Stimulated activated naive CD4-positive, alpha-beta T cell (primary cell): ENCODE measurements at places on chromosomes 16 and 17.

DNA sequence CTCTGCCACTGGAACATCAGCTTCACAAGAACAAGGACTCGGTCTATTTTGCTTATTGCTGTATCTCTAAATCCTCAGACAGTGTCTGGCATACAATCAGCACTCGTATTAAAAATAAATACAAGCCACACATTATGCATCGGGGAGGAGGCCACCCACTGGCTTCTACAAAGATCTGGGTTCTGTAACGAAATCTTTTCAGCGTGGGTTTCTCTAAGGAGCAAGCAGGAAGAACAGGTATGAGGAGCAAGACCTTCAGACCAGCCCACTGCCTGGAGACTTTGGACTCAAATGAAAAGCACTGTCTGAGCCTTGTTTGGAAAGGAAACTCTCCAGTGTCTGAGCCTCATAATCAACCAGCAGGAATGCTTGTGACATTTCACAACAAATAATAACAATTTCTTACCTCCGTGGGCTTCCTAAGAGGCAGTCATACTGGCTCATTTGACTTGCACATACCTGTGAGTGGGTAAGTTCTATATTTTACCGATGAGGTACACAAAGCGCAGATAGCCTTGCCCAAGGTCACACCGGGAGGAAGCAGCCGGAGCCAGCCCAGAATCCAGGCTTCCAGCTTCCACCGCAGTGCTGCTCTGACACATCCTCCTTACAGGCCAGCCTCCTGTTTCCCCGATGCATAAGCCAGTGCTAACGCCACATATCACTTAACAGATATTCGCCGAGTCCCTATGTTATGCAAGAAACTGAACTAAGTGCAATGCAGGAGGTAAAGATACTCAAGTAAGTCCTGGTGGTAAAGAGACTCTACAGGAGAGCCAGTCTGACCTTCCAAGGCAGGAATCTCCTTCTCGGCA is 118.6 kb upstream of the TNRC6C start:
- no peak for DNase-seq

- DNase-seq: no peak
These were observed 177.1 kb downstream of the MSI2 start for GRCh38 chr17:57433452-57433851.

DNA sequence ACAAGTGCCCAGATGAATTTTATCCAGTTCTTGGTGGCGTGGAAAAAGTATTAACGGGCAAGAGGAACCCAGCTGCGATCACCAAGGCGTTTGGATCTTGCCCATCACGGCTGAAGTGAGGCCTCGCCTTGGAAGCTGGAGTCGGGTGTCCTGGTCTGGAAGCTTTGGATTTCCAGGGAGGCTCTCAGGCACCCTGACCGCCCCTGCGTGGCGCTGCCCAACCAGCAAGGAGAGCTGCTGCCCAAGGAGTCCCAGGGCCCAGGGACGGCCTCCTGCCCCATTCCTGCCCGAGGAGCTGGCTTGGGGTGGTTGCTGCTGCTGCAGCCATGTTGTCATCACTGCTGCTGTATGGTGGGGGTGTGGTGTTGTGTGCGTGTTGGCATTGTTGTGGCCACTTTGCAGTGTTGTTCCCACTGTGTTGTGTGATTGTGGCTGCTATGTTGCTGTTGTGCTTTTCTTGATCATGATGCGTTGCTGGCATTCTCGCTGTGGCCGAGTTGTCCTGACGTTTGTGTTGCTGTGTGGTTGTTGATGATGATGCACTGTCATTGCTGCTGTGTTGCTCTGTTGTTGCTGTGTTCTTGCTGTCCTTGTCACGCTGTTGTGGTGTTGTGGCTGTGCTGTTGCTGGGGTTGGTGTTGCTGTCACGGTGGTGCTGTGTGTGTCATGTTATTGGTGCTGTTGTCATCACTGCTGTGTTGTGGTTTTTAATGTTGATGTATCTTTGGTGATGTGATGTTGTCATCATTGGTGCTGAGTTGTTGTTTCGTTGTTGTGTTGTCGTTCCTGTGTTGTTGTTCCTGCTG is 318.8 kb downstream of the C16orf95 start:
- no peak for DNase-seq

DNA sequence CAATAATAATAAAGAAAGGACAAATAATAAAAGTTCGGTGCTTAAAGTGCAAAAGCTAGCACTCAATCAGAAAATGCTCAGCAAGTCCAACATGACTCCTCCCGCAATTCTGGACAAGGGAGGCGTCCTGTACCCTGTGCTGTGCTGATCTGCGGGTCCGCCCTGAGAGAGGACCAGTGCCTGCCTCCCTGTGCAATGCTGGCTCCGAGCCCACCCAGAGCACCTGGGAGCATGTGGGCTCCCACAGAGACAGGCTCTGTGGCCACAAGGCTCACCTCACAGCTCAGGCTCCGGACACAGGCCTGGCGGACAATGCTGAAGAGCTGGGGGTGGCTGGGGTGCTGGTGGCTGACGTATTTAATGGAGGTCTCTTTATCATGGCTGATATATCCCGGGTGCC is 11.1 kb downstream of the FLCN start:
- no peak for DNase-seq

GRCh38 chr17:1573932-1574696 is 11.5 kb upstream of the PITPNA start:
- peak; percentile 25 for DNase-seq

DNA sequence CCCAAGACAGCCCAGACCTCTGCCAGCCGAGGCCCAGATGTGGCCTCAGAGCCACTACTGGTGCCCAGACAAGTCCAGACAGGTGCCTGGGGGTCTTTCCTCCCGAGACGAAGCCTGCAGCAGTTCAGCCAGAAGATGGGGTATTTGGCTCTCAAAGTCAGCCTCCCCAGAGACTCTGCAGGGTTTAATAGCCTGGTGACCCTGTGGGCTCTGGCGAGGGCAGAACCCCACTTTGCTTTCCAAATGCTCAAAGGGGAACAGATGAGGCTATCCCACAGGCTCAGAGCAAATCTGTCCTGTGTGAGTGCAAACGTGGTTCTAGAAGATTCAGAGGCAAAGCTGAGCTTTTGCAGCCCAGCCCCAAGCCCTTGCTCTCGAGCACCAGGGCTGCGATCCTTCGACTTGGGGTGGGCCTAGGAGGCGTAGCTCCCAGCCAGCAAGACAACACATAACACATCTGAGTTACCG is 236.0 kb downstream of the MRTFB start:
- no peak for DNase-seq

DNA sequence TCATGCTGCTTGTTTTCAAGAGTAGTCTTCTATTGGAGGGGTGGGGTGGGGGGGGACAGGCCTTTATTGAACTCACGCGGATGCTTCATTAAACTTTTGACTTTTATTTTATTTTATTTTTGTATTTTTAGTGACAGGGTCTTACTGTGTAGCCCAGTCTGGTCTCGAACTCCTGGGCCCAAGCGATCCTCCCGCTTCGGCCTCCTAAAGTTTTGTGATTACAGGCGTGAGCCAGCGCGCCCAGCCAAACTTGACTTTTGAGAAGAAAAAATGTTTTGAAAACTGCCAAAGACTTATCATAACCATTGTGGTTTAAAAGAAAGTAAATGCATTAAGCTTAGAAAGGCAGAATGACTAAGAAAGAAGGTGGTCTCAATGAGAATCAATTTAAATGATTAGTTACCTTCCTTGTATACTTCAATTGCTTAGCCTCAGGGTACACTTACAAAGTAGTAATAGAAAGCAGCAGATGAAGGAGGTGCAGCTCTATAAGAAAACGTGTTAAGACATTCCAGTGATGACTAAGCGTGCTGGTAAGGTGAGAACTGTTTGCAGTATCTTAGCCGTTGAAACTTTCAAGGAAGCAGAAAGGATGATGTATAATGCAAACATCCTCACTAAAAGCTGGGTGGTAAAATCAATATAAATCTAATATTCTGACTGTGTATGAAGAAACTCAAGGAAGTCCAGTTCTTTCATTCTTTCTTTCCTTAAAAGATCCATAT is 1.2 kb downstream of the AP2B1 start:
- no peak for DNase-seq

DNA sequence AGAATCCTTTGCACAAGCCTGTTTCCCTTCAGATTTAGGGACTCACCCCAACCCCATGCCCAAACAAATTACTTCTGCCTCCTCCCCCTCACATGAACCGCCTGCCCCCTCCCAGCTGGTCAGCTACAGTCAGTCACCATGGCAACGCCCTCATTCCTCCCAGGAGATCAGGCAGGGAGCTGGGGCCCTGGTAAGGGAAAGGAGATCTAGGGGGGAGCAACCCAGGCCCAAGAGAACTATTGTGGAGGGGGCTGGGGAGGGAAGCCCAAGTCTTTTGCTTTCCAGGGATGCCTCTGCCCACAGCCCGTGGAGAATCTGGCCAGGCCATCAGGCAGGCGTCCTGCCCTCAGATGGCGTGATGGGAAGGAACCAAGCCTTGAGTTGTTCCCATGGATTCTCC is 2.8 kb downstream of the FAM171A2 start:
- no peak for DNase-seq

DNA sequence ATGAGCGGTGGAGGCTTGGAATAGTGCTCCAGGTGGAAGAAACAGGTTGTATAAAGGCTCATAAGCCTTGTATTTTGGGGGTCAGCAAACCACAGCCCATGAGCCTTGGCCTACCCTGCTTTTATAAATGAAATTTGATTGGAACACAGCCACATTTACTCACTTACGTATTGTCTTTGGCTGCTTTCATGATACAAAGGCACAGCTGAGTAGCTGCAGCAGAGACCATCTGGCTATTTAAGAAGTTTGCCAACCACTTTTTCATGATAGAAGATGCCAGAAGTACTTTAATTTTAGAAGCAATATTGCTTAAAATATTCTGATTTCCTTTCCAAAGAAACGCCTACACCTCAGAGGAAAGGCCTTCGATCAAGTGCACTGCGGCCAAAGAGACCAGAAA is 73.8 kb downstream of the C17orf58 start:
- DNase-seq: no peak

GRCh38 chr17:82297280-82297713 is 20.1 kb downstream of the CD7 start:
- peak; percentile 69 for DNase-seq

DNA sequence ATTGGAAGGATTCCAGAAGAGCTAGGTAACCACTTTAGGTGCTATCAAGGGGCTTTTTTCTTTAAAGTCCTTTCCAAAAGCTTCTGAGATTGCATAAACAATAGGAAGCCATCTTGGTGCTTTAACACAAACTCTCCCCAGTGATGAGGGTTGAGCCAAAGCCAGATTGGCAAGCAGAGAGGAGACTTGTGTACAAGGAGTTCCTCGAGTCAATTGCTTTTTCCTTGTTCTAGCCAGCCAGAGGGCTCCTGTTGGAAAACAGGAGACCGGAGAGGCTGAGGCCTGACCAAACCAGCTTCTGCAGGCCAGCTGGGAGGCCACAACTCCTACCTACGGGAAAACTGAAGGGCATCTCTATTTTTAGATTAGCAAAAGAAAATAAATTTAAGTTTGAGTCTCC is 46.5 kb downstream of the MAPT start:
- DNase-seq: no peak

GRCh38 chr16:47990676-47991075 is 165.1 kb downstream of the ABCC12 start:
- DNase-seq: no peak

GRCh38 chr17:75731716-75732498 is 10.6 kb downstream of the ITGB4 start:
- no peak for DNase-seq

DNA sequence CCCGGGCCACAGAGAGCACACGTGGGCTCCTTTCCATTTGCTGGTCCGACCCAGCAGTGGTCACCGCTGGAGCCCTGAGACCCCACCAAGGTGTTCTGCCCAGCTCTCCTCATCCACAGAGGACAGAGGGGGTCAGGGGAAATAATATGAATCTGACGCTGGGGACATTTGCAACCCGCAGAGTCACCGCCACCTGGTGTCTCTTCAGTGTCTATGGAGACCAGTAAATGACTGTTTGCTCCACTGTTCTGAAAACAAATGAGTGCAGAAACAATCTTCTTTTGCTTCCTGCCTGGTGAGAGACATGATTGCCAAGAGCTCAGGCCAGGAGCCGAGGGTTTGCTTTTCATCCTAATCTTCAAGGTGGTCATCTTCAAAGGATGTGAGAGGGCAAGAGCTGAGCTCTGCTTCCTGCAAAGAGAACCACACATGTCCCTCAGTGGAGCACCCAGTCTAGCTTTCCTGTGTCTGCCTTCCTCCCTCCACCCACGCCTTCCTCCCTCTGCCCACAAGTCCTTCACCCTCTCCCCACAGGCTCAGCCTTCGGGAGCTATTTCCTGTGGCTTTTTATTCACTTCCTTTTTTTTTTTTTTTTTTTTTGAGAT is 14.7 kb upstream of the KLHDC4 start:
- DNase-seq: peak; percentile 15

DNA sequence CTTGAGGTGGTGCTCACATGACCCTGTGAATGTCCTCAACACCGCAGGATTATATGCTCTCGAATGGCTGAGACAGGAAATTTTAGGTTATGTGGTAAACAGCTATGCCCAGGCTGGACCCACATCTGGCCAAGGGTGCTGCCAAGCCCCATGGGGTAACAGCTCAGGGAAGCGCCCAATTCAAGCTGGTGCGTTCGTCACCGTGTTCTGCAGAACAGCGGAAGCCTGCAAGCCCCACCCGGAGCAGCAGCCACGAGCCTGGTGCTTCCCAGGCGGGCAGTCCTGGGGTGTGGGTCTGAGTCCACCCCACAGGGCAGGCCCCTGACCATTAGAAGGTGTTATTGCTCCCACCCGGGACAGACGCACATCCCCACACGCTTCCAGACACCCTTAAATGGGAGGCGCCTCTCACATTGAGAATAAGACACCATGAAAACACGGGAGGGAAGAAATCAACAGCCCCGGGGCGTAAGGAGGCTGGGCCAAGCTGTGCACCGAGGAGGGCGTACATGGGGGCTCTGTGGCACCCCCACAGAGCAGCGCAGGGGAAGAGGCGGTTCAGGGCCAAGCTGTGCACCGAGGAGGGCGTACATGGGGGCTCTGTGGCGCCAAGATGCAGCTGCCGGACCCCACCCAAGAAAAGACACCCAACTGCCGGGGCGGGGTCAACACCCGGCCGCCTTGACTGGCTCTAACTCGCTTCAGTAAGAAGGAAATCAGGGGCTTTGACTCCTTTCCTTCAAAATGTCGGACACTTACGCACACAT is 2.9 kb upstream of the CYBA start:
- no peak for DNase-seq

DNA sequence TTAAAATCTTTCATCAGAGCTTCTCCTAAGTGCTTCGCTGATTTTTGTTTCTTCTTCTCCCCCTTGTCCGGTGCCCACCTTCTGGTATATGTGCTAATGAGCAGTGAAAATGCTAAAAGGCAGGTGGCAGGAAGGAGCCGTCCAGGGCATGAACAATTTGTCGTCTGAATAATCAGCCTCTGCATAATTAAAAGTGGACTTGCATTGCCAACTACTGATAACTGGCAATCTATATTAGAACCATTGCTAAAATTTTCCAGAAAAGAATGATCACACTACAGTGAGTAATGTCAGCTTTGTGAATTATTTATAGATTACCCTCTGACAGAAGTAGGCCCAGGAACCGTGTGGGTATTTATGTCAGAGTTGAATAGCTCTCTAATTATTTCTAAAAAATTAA is 28.1 kb downstream of the SERPINF1 start:
- DNase-seq: no peak

DNA sequence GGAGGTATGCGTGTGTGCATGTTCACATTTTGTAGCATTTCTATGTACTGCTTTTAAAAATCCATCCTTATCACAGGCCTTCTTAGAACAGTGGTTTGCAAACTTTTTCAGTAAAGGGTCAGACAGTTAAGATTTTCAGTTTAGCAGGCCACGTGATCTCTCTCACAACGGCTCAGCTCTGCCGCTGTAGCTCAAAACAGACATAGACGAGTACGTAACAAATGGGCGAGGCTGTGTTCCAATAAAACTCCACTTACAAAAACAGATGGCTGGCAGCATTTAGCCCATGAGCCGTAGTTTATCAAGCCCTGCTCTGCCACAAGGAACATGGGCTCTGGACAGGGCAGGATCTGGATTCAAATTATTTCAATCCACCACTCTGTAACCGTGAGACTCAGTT is 141.8 kb downstream of the XYLT1 start:
- DNase-seq: no peak
